Activated CD4-positive, alpha-beta T cell treated with anti-CD3 and anti-CD28 coated beads, Interleukin-2, amount 10 ng/mL, durations not matched to agents 7 days and 5 days (primary cell): ENCODE measurements at places on chromosomes 12 and 14.

DNA sequence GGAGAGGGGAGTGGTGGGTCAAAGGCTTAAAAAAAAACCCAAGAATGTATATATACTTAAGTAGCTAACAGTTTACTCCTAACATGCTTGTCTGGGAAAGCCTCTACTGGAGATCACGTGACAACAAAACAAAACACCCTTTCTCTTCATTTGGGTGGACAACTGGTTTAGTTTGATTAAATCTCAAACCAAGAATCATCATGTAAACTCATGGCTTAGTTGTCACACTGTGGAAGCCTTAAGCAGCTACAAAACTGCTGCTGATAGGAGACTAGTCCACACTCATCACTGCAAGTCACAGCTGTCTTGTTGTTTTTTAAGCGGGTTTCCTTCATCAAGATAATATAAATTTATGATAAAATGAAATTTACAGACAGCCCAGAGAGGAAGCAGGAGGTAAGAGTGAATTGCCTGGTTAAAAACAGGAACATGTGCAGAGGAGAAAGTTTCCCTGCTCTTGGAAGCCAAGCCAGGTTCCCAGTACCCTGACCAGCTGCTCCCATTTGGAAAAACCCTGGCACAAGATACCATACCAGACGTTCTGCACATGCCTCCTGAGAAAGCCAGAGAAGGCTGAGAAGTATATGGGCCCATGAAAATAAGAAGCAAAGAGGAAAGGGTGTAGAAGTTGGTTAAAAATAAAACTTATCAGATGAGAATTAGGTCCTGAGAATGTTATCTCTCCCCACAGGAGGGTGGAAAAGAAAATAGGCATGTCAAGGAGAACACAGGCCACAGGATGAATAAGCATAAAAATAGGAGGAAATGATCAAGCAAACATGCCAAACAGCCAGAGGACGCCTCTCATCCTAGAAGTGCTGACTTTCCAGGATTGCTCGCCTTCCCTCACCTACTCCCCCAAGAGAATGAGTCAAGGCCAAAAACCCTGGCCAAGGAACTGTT is 34.0 kb downstream of the EGLN3 start:
- DNase-seq, result no peak

- no peak for DNase-seq
Measured at GRCh38 chr12:13337791-13338190, 141.3 kb downstream of the EMP1 start.

- no peak for DNase-seq
Measured at GRCh38 chr12:75487308-75487707, 6.8 kb downstream of the GLIPR1 start.

DNA sequence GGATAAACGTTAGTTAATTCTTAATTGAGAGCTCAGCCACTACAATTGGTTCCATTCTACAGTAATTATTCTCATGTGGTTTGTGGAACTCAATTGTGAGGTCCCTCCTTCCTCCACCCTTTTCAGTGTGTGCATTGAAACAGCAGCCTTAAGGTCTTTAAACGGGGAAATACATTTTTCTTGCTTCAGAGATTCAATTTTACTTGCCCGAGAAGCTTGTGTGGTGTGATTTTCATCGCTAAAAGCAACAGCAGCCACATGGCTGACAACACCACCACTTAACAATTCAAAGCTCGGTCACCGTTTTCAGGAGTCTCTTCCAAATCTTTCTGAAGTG is 733 bp upstream of the PPFIBP1 start:
- DNase-seq, result no peak

DNA sequence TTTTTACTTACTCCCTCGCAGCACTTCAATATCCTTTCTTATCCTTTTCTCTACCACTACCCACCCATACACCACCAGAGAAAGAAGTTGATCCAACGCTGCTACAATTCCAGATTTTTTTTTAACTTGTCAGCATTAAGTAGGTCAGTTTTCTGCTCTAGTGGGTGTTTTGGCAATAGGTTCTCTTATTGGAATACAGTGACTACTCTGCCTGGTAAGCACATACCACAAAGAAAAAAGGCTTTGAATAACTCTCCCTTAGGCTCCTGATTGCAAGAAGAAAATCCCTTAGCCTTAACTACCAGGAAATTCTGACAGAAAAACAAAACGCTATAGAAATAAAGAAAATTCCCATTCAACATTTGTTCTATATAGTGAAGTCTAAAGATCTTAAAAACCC is 72.0 kb downstream of the NUMB start:
- no peak for DNase-seq

DNA sequence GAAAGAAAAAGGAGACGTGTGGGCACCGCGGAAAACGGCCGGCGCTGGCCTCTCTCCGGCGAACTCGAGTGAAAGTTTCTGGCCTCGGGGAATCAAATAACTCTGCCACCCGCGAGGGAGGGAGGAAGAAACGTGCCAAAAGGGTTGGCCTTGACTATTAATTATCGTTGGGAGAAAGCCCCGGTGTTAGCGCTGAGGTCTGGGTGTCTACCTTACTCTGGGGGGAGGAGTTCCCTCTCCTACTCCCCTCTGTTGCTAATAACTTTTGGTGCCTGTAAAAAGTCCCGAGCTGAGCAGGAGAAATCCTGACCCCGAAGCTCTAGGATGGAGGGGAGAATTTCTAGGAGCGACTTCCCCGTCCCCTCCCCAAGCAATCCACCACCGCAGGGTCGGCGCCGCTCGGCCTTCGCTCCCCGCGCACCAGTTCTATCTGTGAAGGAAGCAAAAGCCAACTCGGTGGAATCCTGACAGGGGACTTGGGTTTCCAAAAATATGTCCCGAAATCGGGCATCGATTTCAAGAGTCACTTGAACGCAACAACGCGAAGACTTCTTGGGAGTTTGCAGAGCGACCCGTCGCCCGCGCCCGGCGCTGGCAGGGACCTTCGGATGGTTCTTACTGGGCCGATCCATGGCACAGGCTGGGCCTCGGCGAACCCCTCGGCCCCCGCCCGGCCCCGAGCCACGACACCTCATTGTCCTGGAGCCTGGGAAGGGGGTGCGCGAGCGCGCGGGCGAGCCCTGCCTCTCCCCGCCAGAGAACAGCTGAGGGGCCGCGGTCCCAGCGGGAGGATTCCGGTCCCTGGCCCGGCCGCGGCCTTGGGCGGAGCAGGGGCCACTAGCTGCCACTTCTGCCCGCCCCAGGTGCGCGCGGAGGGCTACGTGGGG is 1.7 kb downstream of the OTX2 start:
- no peak for DNase-seq

DNA sequence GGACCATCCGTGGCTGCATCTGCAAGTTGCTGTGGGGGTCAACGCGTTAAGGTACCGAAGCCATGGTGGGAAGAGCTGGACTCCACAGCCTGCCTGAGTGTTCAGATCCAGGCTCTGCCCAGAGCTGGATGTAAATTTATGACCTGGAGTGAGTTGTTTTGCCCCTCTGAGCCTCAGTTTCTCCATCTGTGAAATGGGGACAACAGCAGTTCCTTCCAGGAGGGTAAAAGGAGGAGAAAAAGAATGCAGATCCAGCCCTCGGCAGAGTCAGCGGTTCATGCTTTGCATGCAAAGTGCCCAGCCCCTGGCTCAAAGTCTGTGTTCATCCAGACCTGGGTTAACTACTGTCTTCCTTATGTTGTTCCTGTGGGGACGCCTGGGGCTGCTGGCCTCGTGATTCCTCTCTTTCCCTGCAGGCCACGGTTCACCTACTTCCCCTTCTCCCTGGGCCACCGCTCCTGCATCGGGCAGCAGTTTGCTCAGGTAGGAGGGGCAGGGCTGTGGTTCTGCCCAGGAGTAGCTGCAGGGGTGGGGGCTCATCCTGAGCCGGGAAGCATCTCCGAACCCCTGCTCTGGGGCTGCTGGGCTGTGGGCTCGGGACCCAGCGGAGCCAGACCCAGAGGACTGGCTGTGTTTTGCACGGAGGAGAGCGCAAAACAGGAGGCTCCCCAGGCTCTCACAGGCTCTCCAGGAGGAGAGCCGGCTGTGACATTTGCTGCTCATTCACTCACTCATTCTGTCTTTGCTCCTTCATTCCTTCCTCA is 41.9 kb downstream of the CYP46A1 start:
- no peak for DNase-seq

DNA sequence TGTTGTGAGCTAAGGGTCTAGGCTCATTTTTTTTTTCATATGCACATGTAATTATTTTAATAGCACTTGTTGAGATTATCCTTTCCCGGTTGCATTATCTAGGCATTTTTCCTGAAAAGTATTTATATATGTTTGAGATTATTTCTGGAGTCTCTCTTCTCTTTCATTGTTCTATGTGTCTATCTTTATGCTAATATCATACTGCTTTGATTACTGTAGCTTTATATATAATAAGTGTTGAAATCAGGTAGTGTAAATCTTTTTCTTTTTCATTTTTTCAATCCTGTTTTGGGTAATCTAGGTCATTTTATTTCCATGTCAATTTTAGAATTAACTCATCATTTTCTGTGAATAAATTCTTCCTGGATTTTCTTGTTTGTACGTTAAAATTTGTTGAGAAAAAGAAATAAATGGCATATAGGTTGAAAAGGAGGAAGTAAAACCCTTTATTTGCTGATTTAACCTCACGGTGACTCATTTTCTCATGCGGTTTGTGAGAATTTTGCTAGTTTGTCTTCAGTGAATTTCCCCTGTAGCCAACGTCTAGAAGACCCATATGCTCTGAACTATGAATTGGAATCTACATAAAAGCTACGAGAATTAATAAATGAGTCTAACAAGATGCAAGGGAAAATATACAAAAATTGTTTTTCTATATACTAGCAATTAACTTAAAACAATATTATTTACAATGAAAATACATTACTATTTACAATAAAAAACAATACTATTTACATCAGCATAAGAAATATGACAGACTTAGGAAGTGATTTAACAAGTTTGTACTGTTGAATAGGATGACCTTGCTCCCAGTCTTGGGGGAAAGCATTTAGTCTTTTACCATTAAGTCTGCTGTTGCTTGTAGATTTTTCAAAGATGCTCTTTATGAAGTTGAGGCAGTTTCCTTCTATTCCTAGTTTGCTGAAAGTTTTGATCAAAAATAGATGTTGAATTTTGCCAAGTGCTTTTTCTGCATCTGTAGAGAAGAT is 105.0 kb downstream of the SNAPC1 start:
- no peak for DNase-seq

GRCh38 chr12:128796439-128797118 is 27.2 kb downstream of the SLC15A4 start:
- no peak for DNase-seq

DNA sequence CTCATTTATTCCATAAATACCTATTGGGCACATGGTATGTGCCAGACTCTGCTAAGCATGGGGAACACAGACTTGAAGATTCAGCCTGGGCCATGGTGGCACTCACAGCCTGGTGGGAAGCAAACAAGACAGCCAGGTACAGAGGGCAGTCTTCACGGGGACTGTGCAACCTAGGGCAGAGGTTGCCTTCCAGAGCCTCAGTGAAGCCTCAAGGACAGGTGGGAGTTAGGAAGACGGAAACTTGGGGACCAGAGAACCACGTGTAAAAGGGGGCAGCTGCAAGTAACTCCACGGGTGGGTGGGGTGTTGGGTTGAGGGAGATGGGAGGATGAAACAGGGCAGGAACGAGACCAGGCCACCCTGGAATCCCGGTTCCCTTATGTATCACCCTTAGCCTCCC is 980 bp upstream of the LTBR start:
- no peak for DNase-seq

- no peak for DNase-seq
Measured at GRCh38 chr14:72448212-72448611, 445.7 kb downstream of the DPF3 start.

DNA sequence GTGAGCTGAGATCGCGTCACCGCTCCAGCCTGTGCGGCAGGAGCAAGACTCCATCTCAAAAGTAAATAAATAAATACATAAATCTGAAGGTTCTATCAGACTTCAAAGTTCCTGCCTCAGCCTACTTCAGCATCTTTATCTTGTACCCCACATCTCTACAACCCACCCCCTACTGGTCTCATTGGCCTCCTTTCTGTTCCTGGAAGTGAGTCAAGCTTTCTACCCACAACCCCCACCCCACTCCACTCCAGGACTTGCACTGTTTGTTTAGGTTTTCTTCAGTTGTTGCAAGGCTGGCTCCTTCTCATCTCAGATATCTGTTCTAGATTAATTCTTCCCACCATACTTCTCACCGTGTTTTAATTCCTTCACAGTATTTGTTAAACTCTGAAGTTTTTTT is 714 bp upstream of the PSMC6 start:
- DNase-seq, result peak; percentile 40

DNA sequence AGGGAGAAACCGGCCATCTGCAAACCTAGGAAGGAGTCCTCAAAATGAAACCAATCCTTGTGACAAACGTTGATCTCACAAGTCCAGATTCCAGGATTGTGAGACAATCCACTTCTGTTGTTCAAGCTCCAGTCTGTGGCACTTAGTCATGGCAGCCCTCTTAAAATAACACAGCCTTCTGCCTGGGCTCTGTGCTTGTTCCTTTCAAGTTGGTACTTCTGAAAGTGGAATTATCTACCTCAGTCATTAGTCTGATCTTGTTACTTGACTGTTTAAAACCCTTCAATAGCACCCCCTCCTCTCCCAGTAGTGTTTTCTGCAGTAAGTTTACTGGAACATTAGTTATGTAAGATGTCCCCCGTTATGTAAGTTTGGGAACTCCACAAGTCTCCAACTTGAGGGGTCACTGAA is 111.0 kb upstream of the HIF1A start:
- DNase-seq, result no peak

DNA sequence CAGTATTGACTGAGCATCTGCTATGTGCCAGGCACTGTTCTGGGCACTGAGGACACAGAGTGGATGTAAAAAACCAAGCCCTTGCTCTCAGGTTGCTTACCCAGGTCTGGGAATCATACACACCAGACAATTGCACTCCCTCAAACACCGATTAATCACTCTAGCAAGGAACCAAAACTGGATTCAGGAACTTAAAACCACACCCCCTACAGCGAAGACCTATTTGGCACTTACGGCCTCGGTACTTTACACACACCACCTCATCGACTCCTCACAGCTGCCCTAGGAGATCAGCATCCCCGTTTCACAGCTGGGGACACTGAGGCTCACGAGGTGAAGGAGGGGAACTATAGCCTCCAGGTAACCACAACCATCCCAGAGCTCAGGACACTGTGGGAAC is 1.6 kb downstream of the GLTP start:
- DNase-seq, result no peak

DNA sequence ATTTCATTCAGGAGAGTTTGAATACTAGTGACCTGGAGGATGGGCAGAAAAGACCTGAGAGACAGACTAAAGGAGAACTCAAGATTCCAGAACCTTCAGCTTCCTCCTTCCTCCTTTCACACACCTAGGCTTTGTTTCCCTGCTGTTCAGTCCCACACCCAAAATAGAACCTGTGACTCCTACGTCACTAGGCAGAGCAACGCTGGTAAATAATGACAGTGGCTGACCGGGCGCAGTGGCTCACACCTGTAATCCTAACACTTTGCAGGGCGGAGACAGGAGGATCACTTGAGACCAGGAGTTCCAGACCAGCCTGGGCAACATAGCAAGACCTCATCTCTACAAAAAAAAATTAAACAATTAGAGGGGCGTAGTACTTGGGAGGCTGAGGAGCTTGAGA is 166.4 kb upstream of the FKBP4 start:
- no peak for DNase-seq

DNA sequence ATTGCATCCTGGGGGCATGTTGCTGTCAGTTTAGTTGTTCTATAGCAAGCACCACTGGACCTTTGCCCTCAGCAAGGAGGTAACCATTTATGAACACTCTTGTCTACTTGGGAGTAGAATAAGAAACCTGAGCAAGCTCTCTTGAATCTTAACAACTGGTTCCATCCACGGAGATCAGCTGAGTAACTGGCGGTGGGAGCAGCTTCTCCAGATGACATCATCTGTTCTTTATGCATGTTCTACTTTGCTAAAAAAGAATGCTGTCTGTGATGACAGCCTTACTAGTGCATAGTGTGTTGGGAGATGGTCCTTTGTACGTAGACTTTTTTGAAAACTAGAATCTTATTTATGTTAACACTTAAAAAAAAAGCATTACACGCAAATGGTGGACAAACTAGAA is 17.7 kb downstream of the SLC4A8 start:
- DNase-seq, result no peak
